Suprapubic skin (tissue), 4 donors: ENCODE measurements at places on chromosomes 2 and 18. TPM values are rescaled to one million over a fixed set of nuclear protein-coding genes. Genes with fewer than 3 reads are reported as not detected.

ZAP70 gene
- 1.1 TPM for total RNA-seq

CREG2 gene
- not detected for total RNA-seq

MCM6 gene
- 6.7 TPM for total RNA-seq

GKN1 gene
- total RNA-seq: not detected

DNA sequence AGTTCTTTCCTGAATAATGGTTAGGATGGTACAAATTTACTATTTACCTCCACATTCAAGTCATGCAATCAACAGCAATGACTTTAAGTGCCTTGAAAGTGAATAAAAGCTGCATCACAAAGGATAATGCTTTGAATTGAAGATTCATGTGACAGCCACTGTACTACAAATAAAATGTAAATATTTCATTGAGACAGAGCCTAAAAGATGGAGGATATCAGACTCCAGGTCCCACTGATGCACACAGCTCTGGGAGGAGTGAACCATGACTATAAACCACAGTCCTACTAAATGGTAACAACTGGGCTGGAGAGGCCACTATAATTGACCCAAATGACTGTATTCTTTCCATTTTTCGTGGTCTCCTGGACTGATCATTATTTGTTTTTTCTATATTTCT, 576.9 kb downstream of the ADCYAP1 start:
- no peak for DNase-seq
- no peak overlapping the region for H3K27ac ChIP-seq
- no peak overlapping the region for H3K4me3 ChIP-seq
- no peaks in the 10 kb centered on the region for H3K27me3 ChIP-seq
- H3K36me3 ChIP-seq: no peaks in the 10 kb centered on the region
- no peaks in the 10 kb centered on the region for H3K4me1 ChIP-seq

DNA sequence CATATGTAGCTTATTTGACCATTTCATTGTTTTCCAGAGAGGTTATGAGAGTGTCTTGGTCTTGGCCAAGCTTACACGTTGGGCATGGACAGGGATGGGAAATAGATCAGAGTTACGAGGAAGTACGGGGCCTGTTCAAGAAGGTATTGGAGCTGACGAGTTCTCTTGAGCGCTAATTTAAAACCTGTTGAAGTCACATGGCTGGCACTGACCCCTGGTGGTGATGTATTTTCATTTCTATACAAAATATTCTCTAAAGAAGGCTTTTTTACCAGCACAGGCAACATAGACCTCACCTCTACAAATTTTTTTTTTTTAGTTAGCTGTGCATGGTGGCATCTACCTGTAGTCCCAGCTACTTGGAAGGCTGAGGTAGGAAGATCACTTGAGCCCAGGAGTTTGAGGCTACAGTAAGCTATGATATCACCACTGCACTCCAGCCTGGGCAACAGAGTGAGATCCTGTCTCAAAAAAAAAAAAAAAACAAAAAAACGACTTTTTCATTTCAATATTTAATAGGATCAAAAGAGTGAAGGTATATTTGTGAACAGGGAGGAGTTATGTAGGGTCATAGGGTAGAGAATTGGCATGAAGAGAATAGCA, 19.6 kb downstream of the UGP2 start:
- DNase-seq: no peak
- H3K27me3 ChIP-seq: no peaks in the 10 kb centered on the region
- peaks cover 48% of the 10 kb centered on the region for H3K36me3 ChIP-seq
- H3K4me1 ChIP-seq: peaks cover 7% of the 10 kb centered on the region
- no peak overlapping the region for H3K4me3 ChIP-seq

DNA sequence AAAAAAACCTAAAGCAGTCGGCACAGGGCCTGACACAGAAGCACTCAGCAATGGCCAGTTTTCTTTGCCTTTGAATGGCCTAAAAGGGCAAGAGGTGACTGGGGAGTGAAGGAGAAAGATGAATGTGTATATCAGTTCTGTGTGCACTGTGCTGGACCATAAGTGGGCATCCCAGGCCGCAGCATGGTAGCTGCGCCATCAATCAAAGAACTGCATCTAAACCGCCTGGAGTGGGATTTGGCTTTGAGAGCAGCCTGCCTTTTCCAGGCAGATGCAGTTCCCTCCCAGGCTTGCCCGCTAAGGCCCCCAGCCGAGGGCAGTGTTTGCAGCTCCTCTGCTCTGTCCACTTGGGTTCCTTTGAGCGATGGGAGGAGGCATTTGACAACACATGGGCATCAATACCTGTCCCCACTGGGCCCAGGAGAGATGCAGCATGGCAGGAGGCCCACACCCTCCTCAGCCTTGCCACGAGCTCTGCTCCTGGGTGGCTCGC, 144.1 kb downstream of the FAM210A start:
- no peak overlapping the region for H3K27ac ChIP-seq
- DNase-seq: no peak
- H3K4me1 ChIP-seq: peaks cover 11% of the 10 kb centered on the region

GRCh38 chr18:48545757-48546321, 7.0 kb downstream of the CTIF start:
- H3K4me1 ChIP-seq: peaks cover 60% of the 10 kb centered on the region
- H3K4me3 ChIP-seq: no peak overlapping the region
- H3K36me3 ChIP-seq: no peaks in the 10 kb centered on the region
- H3K27ac ChIP-seq: no peak overlapping the region

- H3K4me3 ChIP-seq: no peak overlapping the region
- no peak overlapping the region for H3K27ac ChIP-seq
- no peaks in the 10 kb centered on the region for H3K4me1 ChIP-seq
- H3K36me3 ChIP-seq: no peaks in the 10 kb centered on the region
Observed at GRCh38 chr18:66548747-66549146, 55.1 kb downstream of the CDH19 start.

GRCh38 chr18:76604108-76604934, 109.3 kb upstream of the ZNF516 start:
- no peak for DNase-seq
- no peak overlapping the region for H3K4me3 ChIP-seq
- no peak overlapping the region for H3K27ac ChIP-seq
- no peaks in the 10 kb centered on the region for H3K36me3 ChIP-seq

GRCh38 chr2:26477911-26478253, at the start of gene OTOF:
TSS of gene OTOF (minus strand) at chr2:26478124.
- no peak within 1 kb of the TSS for H3K4me3 ChIP-seq
- DNase-seq: no peak
- H3K36me3 ChIP-seq: no peaks in the 10 kb centered on the region

- no peak overlapping the region for H3K27ac ChIP-seq
- no peaks in the 10 kb centered on the region for H3K4me1 ChIP-seq
- no peaks in the 10 kb centered on the region for H3K27me3 ChIP-seq
- DNase-seq: no peak
- no peak overlapping the region for H3K4me3 ChIP-seq
Observed at GRCh38 chr2:203994735-203995134, 58.2 kb downstream of the ICOS start.

DNA sequence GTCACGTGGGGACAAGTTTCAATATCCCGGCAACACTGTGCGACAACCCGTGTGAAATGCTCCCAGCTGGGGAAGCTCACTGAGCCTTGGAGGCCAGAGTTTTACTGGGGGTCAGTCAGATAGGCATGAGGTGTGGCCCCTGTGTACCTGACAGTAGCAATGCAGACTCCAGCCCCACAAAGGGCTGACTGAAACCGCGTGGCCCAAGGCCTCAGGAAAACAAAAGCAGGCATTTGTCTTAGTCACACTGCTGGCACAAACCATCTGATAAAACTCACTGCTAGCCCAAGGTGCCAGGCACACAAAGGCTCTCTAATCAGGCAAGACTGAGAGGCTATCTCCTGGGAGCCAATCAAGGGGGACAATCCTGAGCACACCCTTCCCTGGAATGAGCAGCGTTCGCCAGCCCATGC, 786.6 kb upstream of the RAB6C start:
- no peak overlapping the region for H3K27ac ChIP-seq
- no peak overlapping the region for H3K4me3 ChIP-seq
- H3K4me1 ChIP-seq: peaks cover 19% of the 10 kb centered on the region
- no peak for DNase-seq
- no peaks in the 10 kb centered on the region for H3K36me3 ChIP-seq

- H3K27ac ChIP-seq: no peak overlapping the region
- no peaks in the 10 kb centered on the region for H3K4me1 ChIP-seq
- H3K27me3 ChIP-seq: no peaks in the 10 kb centered on the region
- no peak overlapping the region for H3K4me3 ChIP-seq
Observed at GRCh38 chr18:49321797-49322461, 138.5 kb downstream of the DYM start.

DNA sequence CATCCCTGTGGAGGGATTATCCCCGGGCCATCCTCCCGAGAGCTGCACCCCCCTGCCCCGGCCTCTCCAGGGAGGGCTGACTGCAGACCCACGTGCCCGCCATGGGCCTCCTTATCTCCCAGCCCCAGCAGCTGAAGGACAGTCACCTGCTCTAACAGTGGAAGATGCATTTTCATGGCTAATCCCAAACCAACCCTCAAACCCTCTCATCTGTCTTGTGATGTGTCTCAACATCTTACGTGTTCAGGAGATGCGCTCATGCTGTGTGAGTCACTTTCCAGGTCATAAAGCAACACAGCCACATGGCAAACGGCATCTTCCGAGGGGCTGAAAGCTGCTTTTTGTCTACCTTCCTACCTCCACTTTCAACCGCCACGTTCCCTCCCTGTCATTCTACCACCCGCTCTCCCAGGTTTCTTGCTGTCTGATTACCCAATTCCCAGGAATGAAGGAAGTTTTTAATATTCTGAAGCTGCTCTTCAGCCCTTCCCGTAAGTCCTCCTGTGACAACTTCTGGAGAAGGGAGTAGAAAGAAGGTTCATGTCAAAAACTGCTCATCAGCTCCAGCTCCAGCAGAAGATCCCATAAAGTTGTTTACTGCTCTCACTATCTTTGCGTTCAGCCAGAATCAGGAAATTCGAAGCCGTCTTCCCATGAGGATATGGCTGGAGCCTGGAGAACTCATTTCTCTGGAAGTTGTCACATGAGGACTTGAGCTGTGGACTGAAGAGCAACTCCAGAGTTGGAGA, 54.5 kb downstream of the MBP start:
- peaks cover 8% of the 10 kb centered on the region for H3K4me1 ChIP-seq
- H3K27me3 ChIP-seq: no peaks in the 10 kb centered on the region
- H3K27ac ChIP-seq: no peak overlapping the region
- H3K36me3 ChIP-seq: no peaks in the 10 kb centered on the region

DNA sequence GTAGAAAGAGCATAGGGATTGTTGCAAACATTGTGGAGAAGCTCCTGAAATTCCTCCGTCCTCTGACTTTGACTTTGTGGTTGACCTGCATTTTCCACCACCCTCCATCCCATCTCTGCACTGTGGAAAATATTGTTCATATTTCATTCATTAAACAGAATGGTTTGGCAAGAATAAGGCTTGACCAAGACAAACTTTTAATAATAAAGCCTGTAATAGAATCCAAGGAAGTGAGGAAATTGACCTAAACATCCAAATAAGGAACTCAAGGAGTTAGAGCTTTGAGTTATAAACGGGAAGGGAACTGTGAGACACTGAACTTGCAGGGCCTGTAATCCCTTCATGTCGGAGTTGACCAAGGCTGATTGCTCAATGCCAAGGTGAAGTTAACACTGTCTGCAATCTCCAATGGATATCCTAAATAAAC, 115.2 kb downstream of the GFPT1 start:
- H3K27me3 ChIP-seq: no peaks in the 10 kb centered on the region
- peaks cover 9% of the 10 kb centered on the region for H3K4me1 ChIP-seq
- no peak overlapping the region for H3K27ac ChIP-seq
- no peak overlapping the region for H3K4me3 ChIP-seq
- no peaks in the 10 kb centered on the region for H3K36me3 ChIP-seq

GRCh38 chr2:134630504-134631159, 88.2 kb downstream of the TMEM163 start:
- no peak for DNase-seq
- H3K27me3 ChIP-seq: no peaks in the 10 kb centered on the region
- H3K4me1 ChIP-seq: no peaks in the 10 kb centered on the region
- H3K4me3 ChIP-seq: no peak overlapping the region
- no peak overlapping the region for H3K27ac ChIP-seq
- no peaks in the 10 kb centered on the region for H3K36me3 ChIP-seq

GRCh38 chr18:13381944-13382365, 163.4 kb downstream of the LDLRAD4 start:
- H3K27me3 ChIP-seq: no peaks in the 10 kb centered on the region
- H3K4me3 ChIP-seq: peak overlapping the region; percentile 33
- no peaks in the 10 kb centered on the region for H3K36me3 ChIP-seq
- H3K27ac ChIP-seq: peak overlapping the region; percentile 87
- DNase-seq: peak; percentile 84

DNA sequence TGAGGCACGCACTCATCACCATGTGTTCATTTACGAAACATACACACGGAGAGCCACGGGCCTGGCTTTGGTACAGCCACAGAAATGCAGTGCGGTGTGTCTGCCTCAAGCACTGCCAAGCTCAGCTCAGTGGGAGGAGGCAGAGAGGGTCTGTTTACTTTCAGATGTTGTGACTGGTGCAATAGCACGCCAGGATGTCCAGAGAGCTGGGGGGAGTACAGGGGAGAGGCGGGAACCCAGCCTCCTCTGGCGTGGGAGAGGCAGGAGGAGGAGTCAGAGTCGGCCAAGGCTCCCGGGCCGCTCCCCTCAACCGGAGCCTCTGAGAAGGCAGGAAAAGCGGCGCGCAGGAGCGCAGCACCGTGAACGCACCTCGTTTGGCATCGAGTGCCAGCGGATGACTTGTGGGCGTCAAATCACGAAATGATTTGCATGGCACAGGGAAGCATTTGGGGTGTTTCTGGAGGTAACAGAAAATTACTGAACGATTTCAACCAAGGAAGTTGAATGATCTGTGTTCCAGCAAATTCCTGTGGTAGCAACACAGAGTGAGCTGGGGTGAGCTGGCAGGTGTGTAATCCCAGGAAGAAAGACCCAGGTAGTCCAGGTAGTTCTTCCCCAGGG, 143.0 kb downstream of the ZNF516 start:
- H3K27ac ChIP-seq: no peak overlapping the region
- H3K4me1 ChIP-seq: peaks cover 11% of the 10 kb centered on the region
- H3K4me3 ChIP-seq: no peak overlapping the region
- H3K27me3 ChIP-seq: no peaks in the 10 kb centered on the region
